ENCODE measurements at places on chromosomes 1 and 21.

DNA sequence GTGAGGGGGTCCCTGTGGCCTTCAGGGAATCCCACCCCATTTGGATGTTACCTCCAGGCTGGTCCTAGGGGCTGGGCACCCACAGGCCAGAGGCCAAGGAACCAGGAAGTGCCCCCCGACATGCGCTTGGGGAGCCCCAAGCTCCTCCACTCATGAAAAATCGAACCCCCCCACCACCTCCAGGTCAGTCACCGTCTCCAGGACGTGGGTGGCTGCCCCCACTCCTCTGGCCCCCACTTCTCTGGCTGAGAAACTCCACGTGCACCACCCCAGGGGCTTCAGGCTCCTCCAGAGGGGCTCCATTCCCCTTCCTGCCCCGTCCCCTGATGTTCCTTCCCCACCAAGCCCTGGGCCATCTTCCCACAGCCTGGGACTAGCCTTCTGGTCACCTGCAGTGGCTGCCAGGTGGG, 30.5 kb upstream of the POFUT2 start:
- no peak for DNase-seq

DNA sequence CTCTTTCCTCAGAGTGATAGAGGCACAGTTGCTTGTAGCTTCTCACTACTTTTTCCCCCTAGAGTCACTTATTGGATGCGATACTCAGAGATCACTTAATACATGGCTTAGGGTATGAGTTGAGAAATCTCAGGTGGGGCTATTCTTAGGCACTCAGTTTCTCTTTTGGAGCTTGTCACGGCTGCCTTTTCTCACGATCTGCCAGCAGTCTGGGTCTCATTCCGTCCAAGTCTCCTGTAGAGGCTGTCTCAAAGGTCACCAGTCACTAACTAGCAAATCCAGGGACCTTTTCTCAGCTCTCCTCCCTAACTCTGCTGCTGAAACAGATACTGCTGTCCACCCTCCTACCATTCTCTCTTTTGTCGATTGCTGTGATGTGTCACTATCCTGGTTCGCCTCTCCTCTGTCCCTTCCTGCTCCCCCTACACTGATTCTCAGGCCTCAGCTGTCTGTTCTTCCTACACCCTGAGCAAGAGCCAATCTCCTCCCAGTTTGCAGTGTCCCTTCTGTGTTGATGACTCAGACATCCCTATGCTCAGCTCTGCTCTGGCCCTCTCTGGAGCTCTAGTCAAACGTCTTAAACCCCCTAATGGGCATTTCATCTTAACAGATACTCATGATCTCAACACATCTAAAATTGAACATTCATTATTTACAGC, 12.4 kb downstream of the ATP1A2 start:
- no peak for DNase-seq

- DNase-seq = no peak
Observed at GRCh38 chr21:34625030-34625593, 10.2 kb upstream of the RCAN1 start.

DNA sequence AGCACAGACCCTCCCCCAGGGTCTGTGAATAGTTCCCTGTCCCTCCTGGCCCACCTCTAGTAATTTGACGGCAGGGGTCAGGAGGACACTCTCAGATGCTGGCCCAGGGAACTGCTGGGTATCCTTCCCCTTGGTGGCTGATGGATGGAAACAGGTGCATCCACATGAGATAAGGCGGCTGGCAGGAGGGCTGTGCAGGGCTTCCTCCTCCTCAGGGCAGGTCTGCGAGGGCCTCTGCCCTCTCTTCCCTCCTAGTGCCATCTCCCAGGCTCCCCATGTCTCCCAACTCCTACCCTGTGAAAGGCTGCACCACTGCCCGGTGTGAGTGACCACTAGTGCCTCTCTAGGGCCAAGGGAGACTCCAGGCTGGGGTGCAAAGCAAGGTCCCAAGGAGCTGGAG, 123.9 kb downstream of the GLIS1 start:
- no peak for DNase-seq

GRCh38 chr1:223006917-223007648, 136.0 kb downstream of the TLR5 start:
- no peak for DNase-seq

GRCh38 chr1:66300972-66301451, 232.9 kb upstream of the SGIP1 start:
- DNase-seq = no peak

GRCh38 chr1:10714337-10715114, 81.9 kb downstream of the CASZ1 start:
- no peak for DNase-seq

DNA sequence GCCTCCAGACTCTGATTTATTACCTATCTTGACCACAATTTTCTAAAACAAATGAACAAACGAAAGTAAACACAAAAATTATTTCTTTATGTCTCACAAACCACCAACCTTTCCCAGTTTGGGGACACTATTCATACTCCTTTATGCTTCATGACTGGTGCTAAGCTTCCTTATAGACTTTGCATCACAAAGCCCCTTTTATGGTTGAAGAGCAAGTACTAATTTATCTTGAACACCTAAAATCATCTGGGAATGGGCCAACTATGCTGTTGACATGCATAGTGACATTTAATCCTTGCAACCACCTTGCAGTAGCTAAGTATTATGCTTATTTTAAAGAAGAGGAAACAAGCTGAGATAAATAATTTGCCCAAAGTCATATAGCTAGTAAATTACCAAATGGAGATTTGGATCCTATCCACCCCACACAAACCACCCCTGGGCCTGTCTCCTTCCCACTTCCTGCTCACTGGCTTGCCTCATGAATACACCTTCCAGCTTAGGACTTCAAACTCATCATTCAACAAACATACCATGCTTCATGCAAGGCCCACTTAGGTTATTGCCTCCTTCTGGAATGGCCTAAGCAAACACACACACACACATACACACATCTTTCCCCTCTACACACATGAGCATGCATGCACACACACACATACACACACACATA, 192.2 kb downstream of the PLPP3 start:
- DNase-seq = no peak

DNA sequence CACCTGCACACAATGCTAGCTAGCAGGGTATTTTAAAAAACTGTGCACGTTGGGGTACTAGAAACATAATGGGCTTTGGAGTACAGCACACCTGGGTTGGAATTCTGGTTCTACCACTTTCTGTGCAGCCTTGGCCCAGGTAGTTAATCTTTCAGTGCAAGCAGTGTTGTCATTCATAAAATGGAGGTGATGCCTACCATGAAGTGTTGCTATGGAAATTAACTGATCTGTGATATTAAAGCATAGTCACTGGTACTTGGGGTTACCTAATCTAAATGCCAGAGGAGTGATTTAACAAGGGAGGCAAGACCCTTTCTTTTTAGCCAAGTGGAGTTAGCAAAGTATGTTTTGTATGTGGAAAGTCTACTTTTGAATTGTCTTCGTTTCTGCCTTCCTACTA, 18.0 kb downstream of the ATP1B1 start:
- no peak for DNase-seq

GRCh38 chr1:117681093-117681900, 75.4 kb downstream of the TENT5C start:
- no peak for DNase-seq

- no peak for DNase-seq
Observed at GRCh38 chr1:111851552-111851951, 95.9 kb downstream of the DDX20 start.

GRCh38 chr1:54364995-54365394, 41.2 kb downstream of the SSBP3 start:
- DNase-seq = no peak

DNA sequence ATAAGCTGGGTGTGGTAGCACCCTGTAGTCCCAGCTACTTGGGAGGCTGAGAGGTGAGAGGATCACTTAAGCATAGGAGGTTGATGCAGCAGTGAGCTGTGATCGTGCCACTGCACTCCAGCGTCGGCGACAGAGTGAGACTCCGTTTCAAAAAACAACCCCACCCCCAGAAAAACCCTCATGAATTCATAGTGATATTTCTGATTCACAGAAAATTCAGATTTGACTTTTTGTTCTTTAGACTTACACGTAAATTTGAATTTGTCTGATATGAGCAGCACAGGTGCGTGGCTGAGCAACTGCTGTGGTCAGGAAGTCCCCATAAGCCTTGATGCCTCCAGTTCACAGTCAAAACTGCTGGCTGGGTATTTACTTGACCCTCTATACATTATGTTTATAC, 10.0 kb upstream of the MORC3 start:
- DNase-seq = no peak

DNA sequence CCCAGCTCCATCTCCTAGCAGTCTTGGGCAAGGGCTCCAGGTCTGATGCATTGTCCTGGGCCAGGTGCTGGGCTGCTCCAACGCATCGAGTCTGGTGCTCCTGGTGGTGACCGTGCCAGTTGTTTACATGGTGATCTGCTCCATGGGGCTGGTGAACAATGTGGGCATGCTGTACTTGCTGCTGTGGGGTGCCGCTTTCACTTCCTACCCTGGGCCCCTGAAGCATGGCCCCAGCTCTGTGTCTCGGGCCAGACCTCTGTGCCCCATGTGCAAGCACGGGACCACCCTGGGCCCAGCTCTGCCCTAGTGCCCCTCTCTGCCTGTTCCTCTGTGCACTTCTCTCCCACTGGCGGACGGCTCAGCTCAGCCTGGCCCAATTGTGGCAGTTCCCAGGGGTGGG, 119.4 kb downstream of the MAST2 start:
- DNase-seq = no peak

GRCh38 chr1:100100202-100100601, 32.5 kb downstream of the SASS6 start:
- peak; percentile 36 for DNase-seq

GRCh38 chr1:31576743-31577455, 584 bp downstream of the TINAGL1 start:
- DNase-seq = no peak

DNA sequence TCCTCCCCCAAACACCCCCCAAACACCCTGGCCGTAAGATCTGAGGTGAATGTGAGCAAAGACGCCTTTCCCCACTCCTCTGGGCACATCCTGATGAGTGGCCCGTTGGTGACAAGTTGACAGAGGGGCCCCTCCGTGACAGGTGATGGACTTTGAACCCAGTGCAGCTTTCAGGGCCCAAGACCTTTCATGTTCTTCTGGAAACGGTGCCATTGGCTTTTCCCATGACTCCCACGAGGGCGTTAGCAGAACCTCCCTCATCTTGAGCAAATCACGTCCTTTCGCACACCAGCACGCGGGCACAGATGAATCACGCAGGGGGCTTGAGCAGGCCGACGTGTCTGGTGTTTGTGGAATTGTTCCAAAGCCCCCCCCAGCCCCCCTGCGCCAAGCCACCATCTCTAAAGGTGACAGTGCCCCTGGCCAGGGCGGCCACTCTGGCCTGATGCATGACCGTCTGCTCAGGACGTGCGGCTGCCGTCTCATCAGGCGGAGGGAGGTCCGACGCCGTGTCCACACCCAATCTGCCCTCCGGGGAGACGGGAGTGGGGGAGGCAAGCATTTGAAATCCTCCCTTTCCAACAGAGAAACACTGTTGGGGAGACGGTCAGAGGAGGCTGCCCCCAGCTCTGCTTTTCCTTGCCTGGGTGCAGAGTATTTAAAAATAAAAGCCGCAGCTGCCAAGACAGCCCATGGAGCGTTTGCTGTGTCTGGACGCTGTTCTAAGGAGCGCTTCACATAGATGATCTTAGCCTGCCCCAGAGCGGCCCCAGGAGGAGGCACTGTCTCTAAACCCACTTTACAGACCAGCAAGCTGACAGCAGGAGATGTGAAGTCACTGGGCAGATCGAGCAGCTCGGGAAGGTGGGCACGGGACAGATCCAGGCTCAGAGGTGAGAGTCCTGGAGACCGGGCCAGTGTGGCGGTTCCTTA, 98.3 kb upstream of the ARHGEF16 start:
- no peak for DNase-seq

GRCh38 chr1:210499956-210500355, 171.3 kb downstream of the HHAT start:
- no peak for DNase-seq

DNA sequence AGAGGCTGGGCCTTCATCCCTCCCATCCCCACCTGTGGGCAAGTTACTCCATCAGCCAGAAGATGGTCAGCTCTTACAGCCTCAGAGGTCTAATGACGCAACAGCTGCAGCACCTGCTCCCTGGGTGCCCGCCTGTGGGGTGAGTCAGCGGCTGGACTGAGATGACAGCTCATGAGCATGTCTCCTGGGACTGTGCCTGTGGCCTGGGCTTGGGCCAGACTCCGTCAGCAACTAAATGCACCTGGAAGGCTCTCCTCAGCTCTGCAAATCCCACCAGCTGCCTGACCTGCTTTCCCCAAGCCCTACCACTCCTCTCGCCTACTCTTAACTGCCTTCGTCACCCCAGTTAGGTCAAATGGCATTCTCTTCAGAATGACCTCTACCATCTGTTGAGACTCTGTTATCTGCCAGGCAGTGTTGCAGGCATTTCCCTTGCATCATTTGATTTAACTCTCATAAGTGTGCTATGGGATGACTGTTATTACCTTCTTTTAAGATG, 47.7 kb downstream of the ETS2 start:
- peak; percentile 34 for DNase-seq

DNA sequence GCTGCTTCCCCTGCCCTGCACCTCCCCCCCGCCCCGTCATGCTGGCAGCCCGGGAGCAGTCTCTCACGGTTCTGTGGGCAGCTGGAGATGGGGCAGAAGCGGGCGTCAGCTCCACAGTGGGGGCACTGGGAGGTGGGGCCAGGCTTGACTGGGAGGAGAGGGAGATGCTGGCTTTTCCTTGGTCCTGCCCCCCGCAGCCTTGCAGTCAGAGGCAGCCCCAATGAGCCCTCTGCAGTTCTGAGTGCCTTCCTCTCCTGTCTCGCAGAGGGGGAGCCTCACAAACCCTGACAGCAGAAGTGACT, 21.7 kb downstream of the ARHGEF10L start:
- DNase-seq = no peak

GRCh38 chr1:185720633-185721272, 13.4 kb upstream of the HMCN1 start:
- DNase-seq = peak; percentile 36

- no peak for DNase-seq
Observed at GRCh38 chr1:182851825-182852224, 12.7 kb downstream of the DHX9 start.

GRCh38 chr1:65357291-65357960, 48.1 kb downstream of the DNAJC6 start:
- no peak for DNase-seq

DNA sequence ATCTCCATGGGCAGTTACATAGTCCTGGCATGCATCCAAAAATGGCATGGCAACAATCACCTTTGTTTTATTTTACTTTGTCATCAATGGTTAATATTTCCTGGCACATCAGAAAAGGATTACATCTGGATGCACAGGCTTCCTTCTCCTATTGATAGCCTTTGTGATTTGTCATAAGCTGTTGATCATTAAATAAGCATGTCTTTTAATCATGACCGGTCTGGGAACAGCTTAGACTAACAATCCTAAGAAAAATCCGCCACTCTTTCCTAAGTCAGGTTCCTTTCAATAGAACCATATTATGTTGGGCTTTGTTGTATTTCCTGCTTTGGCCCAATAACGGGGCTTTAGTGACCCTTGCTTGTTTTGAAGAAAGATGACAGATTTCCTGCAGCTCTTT, 330.6 kb downstream of the DUSP10 start:
- DNase-seq = no peak

- no peak for DNase-seq
Observed at GRCh38 chr1:183880531-183881243, 75.8 kb downstream of the RGL1 start.
